ENCODE measurements at places on chromosomes 11 and 22.

DNA sequence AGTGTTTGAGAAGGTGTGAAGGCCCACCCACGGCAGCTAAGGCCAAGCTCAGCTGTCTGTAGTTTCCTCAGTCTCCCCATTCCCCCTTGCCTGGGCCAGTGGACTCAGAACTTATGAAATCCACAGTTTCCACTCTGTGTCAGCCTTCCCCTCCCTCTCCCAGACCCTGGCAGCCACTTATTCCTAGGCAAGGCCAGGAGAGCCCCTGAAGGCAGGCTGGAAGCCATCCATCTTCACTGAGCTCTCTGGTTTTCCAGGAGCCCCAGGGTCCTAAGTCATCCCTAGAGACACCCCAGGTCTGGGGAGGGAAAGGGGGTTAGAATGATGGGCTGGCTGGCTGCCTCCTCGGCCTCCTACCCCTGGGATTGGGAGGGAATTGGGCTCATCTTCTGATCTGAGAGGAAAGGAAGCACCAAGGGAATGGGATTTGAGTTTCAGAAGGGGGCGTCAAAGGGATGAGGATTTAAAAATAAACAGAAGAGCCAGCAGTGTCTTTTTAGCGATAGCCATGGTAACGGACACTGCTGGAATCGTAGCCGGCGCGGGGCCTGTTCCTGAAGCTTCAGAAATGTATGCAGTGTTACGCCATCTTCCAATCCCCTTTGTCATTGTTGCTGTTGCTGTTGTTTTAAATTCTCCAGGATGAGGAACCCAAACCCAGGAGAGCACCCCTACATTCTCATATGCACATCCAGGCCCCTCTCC is 561.1 kb upstream of the CADM1 start:
- DNase-seq, result no peak

DNA sequence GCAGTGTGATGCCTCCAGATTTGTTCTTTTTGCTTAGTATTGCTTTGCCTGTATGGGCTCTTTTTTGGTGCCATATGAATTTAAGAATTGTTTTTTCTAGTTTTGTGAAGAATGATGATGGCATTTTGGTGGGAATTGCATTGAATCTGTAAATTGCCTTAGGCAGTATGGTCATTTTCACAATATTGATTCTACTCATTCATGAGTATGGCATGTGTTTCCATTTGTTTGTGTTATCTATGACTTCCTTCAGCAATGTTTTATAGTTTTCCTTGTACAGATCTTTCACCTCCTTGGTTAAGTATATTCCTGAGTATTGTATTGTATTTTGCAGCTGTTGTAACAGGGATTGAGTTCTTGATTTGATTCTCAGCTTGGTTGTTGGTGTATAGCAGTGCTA is 18.3 kb upstream of the ZBED5 start:
- no peak for DNase-seq

GRCh38 chr11:24637520-24637919 is 140.7 kb downstream of the LUZP2 start:
- DNase-seq, result no peak

GRCh38 chr11:93986716-93987115 is 34.4 kb upstream of the HEPHL1 start:
- DNase-seq, result peak; percentile 12

DNA sequence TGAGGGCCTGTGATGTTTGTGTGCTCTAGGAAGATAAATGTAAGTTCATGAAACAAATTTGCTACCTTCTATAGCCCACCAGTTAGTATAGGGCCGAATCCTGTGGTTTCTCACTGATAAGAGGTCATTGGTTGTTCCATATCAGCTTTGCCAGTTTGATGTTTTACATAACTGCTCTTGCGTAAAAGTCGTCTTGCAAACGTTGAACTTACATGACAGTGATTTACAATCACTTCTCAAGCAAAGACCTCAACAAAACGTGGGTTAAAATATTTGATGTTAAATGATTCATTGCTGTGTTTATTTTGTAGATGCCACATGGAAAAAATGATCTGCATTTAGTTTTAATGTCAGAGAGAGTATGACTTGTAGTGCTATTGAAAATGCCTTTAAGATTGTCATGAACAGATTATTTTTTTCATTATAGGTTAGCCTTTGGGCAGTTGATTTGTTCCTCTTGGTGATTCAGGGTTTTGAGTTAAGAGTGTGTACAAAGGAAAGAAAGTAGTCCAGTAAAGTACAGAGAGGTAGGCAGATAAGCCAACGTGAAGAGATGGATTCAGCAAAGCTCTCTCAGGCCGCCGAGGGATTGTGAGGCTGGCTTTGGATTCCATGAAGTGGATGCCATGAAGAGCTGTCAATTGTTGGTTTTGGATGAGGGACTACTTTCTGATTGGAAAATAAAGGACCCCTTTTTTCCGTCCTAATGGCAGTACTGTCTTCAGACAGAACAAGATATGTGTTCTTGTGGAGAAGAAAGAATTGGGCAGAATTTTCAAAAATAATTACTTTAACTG is 2.6 kb downstream of the EWSR1 start:
- DNase-seq, result no peak

- DNase-seq, result no peak
Measured at GRCh38 chr11:44275241-44275640, 34.7 kb downstream of the ALX4 start.

- no peak for DNase-seq
Measured at GRCh38 chr11:124961972-124962609, 8.1 kb downstream of the CCDC15 start.

DNA sequence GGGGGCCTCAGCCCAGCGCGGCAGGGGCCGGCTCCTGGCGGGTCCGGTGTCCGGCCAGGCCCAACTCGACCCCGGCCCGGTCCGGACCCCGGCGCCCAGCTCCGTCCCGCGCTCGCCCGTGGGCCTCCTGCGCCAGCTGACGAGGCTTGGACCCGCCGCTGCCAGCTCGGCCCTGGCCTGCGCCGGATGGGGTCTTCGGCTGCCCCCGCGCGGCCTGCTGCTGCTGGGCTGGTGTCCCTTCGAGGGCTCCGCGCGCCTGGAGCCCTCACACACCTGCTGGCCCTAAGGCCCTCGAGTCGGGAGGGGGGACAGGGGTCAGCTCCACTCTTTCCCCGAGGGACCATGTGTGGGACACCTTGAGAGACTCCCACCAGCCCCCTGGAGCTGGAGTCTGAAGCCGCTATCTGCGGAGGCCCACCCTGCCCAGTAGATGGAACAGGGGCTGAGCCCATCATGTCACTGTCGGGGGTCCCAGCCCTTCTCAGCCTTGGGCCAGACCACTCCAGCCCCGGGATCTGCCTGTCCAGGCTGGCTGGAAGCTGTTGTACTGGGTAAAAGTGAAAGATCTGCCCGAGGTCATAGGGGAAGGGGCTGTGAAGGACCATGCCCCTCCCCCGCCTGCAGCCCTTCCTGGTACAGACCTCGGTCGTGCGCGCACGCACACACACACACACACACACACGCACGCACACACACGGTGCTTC is 768 bp upstream of the CDKN1C start:
- DNase-seq, result no peak

DNA sequence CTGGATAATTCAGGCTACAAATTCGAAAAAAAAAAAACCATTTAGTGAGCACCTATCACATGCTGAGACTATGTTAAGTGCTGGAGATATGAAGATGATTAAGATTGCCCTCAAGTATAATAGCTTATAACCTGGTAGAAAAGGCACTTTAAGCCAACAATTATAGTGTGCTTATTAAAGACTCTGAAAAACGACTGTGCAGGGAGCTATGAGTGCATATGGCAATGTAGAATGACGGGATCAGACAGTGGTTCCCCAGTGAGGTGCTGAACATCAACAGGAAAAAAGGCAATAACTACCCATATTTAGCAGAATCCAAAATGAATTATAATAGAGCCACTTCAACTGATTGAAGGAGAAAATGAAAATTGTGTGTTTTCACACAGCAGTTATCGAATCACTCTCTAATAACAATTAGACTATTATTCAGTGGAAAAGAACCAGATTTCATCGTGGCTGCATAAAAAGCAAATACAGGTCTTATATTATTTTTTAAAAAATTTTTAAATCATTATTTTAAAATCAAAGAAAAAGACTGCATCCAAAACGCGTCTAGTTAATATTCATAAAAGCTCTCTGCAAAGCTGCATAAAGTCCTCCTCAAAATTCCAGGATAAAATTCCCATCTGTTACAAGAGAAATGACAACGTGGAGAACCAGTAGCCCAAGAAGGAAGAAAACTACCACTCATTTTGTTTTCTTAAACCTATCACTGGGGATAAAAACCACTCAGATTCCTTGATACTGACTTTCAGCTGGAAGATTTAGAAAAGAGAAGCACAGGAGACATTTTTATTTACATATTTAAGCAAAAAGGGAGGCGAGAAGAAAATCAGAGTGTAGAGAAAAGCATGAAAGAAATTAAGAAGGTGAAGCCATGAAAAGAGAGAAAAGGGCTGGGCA is 1.1 kb downstream of the MTMR2 start:
- DNase-seq, result no peak

- DNase-seq, result no peak
Measured at GRCh38 chr11:69925366-69926196, 106.4 kb upstream of the FGF3 start.

GRCh38 chr11:86034710-86035109 is 34.2 kb downstream of the PICALM start:
- DNase-seq, result no peak

- no peak for DNase-seq
Measured at GRCh38 chr22:17260950-17261349, 41.7 kb upstream of the ADA2 start.

GRCh38 chr11:13495929-13496328 is at the start of gene PTH:
TSS of gene PTH (minus strand) at chr11:13495997. CDS start at chr11:13492855, 3,142 bp downstream.
- DNase-seq, result no peak

DNA sequence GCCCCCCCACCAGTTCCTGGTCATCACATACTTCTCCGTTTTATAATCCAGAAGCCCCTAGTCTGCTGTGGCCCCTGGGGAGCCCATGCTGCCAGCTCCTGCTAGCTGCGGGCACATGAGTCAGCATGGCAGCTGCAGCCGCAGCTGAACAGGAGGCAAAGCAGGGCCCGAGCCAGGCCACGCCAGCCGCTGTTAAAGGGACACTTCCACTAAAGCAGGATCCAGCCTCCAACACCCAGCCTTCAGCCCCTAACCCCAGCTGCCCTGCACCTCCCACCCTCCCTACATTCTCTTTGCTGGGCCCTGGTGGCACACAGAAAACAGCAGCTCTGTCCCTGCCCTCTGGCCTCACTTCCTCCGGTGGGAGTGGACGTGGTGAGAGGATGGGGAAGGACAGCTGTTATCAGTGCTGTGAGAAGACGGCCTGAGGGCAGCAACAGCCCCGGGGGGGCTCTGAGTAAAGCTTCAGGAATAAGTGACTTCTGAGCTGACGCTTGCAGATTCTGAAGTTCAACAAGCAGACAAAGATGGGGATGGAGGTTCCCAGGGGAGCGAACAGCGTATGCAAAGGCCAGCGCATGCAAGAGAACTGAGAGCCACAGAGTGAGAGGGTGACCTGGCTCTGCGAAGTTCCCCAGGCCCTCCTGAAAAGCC is 688 bp upstream of the LRRC74B start:
- no peak for DNase-seq

DNA sequence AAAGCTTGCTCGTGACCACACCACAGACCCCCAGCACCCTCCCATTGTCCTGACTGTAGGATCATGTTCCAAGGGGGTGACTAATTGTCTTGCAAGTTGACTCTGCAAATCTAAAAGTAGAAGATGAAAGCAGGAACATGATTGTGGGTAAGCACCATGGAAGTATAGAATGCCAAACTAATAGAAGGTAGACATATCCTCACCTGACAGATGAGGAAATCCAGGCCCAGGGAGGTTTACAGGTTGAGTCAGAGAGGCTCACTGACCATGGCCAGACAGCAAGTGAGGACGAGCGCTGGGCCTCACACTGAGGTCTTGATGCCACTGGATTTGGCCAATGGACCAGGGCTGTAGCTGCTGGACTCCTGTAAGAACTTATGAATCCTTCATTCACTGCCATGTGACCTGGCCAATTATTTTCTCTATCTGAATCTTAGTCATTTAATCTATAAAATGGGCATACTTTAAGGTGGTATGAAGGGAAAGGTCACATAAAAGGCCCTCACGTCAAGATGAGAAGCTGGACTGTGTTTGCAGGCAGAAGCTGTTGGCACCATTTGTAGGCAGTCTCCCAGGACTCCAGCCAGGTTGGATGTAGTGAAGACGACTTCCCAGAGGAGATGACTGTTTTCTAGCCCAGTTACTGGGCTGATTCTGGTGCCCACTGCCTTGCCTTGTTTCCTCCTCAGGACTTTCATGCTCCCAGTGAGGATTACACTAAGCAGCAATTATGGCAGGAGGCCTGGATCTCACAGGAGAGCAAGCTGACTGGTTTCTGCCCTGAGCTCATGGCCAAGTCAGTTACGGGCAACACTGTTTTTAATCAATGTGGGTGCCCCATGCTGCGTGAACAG is 54.6 kb downstream of the GAB4 start:
- DNase-seq, result no peak

- DNase-seq, result no peak
Measured at GRCh38 chr11:45603946-45604682, 61.3 kb downstream of the CHST1 start.

DNA sequence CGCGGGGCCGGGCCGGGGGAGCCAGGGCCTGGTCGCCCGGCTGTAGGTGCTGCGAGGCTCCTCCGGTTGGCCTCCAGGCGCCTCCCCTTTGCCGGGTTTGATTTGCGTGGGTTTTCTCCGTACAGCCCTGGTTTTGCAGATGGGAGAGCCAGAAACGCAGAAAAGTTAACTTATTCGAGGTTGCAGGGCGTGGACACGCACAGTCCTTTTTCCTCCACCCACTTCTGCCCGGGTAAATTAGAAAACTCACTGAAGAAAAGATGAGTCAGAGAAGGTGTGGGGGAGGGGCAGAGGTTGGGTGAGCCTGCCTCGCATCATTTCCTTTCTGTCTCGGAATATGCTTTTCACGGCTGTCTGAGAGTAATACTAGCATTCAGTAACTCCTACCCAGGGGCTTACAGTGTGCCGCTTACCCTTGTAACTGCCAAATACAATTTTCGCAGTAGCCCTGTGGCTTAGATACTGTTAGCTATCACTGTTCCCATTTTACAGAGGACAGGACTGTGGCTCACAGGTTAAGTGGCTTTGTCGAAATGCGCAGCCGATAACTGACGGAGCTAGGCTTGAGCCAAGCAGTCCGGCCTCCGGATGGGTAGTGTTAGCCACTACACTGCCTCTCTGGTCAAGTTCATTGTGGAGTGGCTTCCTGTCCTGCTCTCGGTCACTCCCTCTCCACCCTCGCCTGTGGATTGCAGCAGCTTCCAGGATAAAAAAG is 812 bp downstream of the FADD start:
- no peak for DNase-seq

- no peak for DNase-seq
Measured at GRCh38 chr11:110761991-110762390, 49.8 kb upstream of the ARHGAP20 start.

GRCh38 chr11:130918081-130918480 is 1.8 kb upstream of the SNX19 start:
- DNase-seq, result no peak

DNA sequence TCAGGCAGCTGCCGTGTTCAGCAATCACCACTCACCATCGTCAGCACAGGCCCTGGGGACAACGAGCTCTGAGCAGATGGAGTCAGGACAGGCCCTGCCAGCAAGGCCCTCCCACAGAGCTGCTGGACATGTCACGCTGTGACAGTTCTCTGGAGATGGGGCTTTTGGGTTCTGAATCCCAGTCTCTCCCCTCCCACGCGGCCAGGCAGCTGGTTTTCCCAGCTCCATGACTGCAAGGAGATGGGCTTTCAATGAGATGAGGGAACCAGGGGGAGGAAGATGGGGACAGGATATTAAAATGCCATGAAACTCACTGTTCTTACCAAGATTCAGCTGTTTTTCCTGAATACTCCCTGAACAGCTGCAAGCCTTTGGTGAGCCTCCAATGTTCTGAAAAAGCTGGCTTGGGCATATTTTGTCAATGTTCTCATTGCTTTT is 305.9 kb downstream of the BRD1 start:
- DNase-seq, result no peak
